Smooth muscle cell of the umbilical artery (primary cell): ENCODE measurements at places on chromosomes 7 and 10. TPM values are rescaled to one million over a fixed set of nuclear protein-coding genes. Genes with fewer than 3 reads are reported as not detected.

The DAGLB gene
- total RNA-seq = 14.7 and 18.7 TPM in 2 replicates

The PTPRZ1 gene
- 0.65 TPM in 1 of 2 replicates, not detected in the other for total RNA-seq

The MSANTD7 gene
- 16.9 and 17.8 TPM in 2 replicates for total RNA-seq

The GRID1 gene
- total RNA-seq = 0.09 and 0.30 TPM in 2 replicates

The HEPACAM2 gene
- not detected in 2 replicates for total RNA-seq

The BLOC1S2 gene
- 63.1 and 68.6 TPM in 2 replicates for total RNA-seq

The EMX2 gene
- total RNA-seq = 0.59 and 0.65 TPM in 2 replicates

The PUS7 gene
- 25.8 and 29.2 TPM in 2 replicates for total RNA-seq

The TUBB8 gene
- not detected in 2 replicates for total RNA-seq

The ELN gene
- total RNA-seq = 0.09 and 0.59 TPM in 2 replicates

The OR2A1 gene
- under 0.01 TPM in 1 of 2 replicates, not detected in the other for total RNA-seq

The SLC13A1 gene
- total RNA-seq = not detected in 2 replicates

The HABP2 gene
- total RNA-seq = not detected in 2 replicates

The PDZD7 gene
- total RNA-seq = 1.2 and 1.5 TPM in 2 replicates

The FFAR4 gene
- total RNA-seq = not detected in 2 replicates

The CYP3A7 gene
- total RNA-seq = 0.30 and 1.1 TPM in 2 replicates

The STK17A gene
- total RNA-seq = 40.7 and 71.3 TPM in 2 replicates

The MRLN gene
- total RNA-seq = not detected in 2 replicates

The SPACDR gene
- total RNA-seq = 0.30 and 1.5 TPM in 2 replicates

The SFTPA1 gene
- not detected in 2 replicates for total RNA-seq

The C10orf105 gene
- total RNA-seq = not detected in 2 replicates

The FRAT2 gene
- total RNA-seq = 2.4 and 2.7 TPM in 2 replicates

The OR6V1 gene
- total RNA-seq = not detected in 2 replicates

The MMD2 gene
- total RNA-seq = not detected in 2 replicates

The ACSM6 gene
- not detected in 2 replicates for total RNA-seq

The DMBT1 gene
- total RNA-seq = not detected in 2 replicates

The DDC gene
- not detected in 2 replicates for total RNA-seq

The LRMDA gene
- total RNA-seq = 0.30 and 0.92 TPM in 2 replicates

The PPP3CB gene
- 43.4 and 66.7 TPM in 2 replicates for total RNA-seq

The HECW1 gene
- not detected in 2 replicates for total RNA-seq

The ZKSCAN1 gene
- 46.6 and 48.1 TPM in 2 replicates for total RNA-seq

The RAB11FIP2 gene
- 19.0 and 24.6 TPM in 2 replicates for total RNA-seq

The SRGN gene
- total RNA-seq = 9.8 and 13.1 TPM in 2 replicates

The TMEM72 gene
- total RNA-seq = not detected in 2 replicates

The COL26A1 gene
- total RNA-seq = not detected in 2 replicates

The CYP2C18 gene
- not detected in 2 replicates for total RNA-seq

The GIMAP8 gene
- total RNA-seq = under 0.01 TPM in 1 of 2 replicates, not detected in the other

The ZPBP gene
- total RNA-seq = not detected in 2 replicates

The ERV3-1 gene
- total RNA-seq = 10.1 and 11.9 TPM in 2 replicates

The PKD1L1 gene
- total RNA-seq = under 0.01 TPM in 2 replicates

The ECHDC3 gene
- 3.3 and 3.9 TPM in 2 replicates for total RNA-seq

The PRKG1 gene
- total RNA-seq = 40.7 and 57.0 TPM in 2 replicates

The DUS4L gene
- 5.9 and 9.8 TPM in 2 replicates for total RNA-seq

The UPK3BL2 gene
- total RNA-seq = 0.89 and 1.9 TPM in 2 replicates

The ZFYVE27 gene
- total RNA-seq = 33.9 and 34.0 TPM in 2 replicates

The SPDYE5 gene
- not detected in 2 replicates for total RNA-seq

The STAG3 gene
- total RNA-seq = 0.88 and 1.2 TPM in 2 replicates

The PDE6C gene
- not detected in 2 replicates for total RNA-seq

The SYCE1 gene
- not detected in 2 replicates for total RNA-seq

The GIMAP1 gene
- under 0.01 TPM in 1 of 2 replicates, not detected in the other for total RNA-seq

The FXYD4 gene
- not detected in 2 replicates for total RNA-seq

The MYL10 gene
- not detected in 2 replicates for total RNA-seq

The NYAP1 gene
- total RNA-seq = 0.83 and 1.2 TPM in 2 replicates

The ST8SIA6 gene
- 0.14 TPM in 1 of 2 replicates, not detected in the other for total RNA-seq

The ASIC3 gene
- total RNA-seq = 0.05 TPM in 1 of 2 replicates, not detected in the other

The DENND2A gene
- under 0.01 and 0.05 TPM in 2 replicates for total RNA-seq

The RET gene
- total RNA-seq = 0.30 and 0.74 TPM in 2 replicates

The SERPINE1 gene
- 2,093 and 7,246 TPM in 2 replicates for total RNA-seq

The PRRT4 gene
- not detected in 2 replicates for total RNA-seq
